ENCODE measurements at places on chromosomes 7 and 10. TPM values are rescaled to one million over a fixed set of nuclear protein-coding genes. Genes with fewer than 3 reads are reported as not detected.

- H3K4me3 ChIP-seq = no peak overlapping the region
- no peak overlapping the region for H3K27ac ChIP-seq
- H3K36me3 ChIP-seq = no peaks in the 10 kb centered on the region
- DNase-seq = no peak
- no peaks in the 10 kb centered on the region for H3K4me1 ChIP-seq
Measured at GRCh38 chr7:158486919-158487318, 100.7 kb downstream of the PTPRN2 start.

GRCh38 chr10:78331391-78331922 lies 297.8 kb downstream of the RPS24 start:
- peaks cover 13% of the 10 kb centered on the region for H3K36me3 ChIP-seq
- no peak for DNase-seq
- peaks cover 14% of the 10 kb centered on the region for H3K27me3 ChIP-seq
- H3K4me3 ChIP-seq = no peak overlapping the region

The PPP1R3C gene
- not detected for total RNA-seq

GRCh38 chr10:17910125-17910789 lies 41.5 kb upstream of the SLC39A12 start:
- no peak for DNase-seq
- no peak overlapping the region for H3K27ac ChIP-seq

GRCh38 chr10:6514180-6514579 lies 65.9 kb downstream of the PRKCQ start:
- no peak for DNase-seq
- H3K27me3 ChIP-seq = no peaks in the 10 kb centered on the region
- peaks cover 18% of the 10 kb centered on the region for H3K36me3 ChIP-seq
- peaks cover 76% of the 10 kb centered on the region for H3K4me1 ChIP-seq
- peak overlapping the region; percentile 89 for H3K27ac ChIP-seq
- peak overlapping the region; percentile 68 for H3K4me3 ChIP-seq

GRCh38 chr7:17056491-17057142 lies 174.8 kb upstream of the AGR3 start:
- no peaks in the 10 kb centered on the region for H3K27me3 ChIP-seq
- H3K4me3 ChIP-seq = no peak overlapping the region
- H3K36me3 ChIP-seq = no peaks in the 10 kb centered on the region
- no peak overlapping the region for H3K27ac ChIP-seq
- peaks cover 15% of the 10 kb centered on the region for H3K4me1 ChIP-seq

The GRM3 gene
- total RNA-seq = not detected

GRCh38 chr7:116591202-116592040 lies 66.6 kb downstream of the CAV1 start:
- H3K36me3 ChIP-seq = no peaks in the 10 kb centered on the region
- H3K27ac ChIP-seq = no peak overlapping the region
- H3K4me3 ChIP-seq = peak overlapping the region; percentile 3
- H3K4me1 ChIP-seq = peaks cover 30% of the 10 kb centered on the region
- no peak for DNase-seq

The SLC26A5 gene
- total RNA-seq = not detected

GRCh38 chr10:47403446-47404318 lies 19.6 kb upstream of the ZNF488 start:
- no peak for DNase-seq
- H3K27ac ChIP-seq = no peak overlapping the region
- peaks cover 11% of the 10 kb centered on the region for H3K27me3 ChIP-seq
- no peaks in the 10 kb centered on the region for H3K4me1 ChIP-seq

The HMX2 gene
- total RNA-seq = not detected

The COL28A1 gene
- total RNA-seq = 0.24 TPM

DNA sequence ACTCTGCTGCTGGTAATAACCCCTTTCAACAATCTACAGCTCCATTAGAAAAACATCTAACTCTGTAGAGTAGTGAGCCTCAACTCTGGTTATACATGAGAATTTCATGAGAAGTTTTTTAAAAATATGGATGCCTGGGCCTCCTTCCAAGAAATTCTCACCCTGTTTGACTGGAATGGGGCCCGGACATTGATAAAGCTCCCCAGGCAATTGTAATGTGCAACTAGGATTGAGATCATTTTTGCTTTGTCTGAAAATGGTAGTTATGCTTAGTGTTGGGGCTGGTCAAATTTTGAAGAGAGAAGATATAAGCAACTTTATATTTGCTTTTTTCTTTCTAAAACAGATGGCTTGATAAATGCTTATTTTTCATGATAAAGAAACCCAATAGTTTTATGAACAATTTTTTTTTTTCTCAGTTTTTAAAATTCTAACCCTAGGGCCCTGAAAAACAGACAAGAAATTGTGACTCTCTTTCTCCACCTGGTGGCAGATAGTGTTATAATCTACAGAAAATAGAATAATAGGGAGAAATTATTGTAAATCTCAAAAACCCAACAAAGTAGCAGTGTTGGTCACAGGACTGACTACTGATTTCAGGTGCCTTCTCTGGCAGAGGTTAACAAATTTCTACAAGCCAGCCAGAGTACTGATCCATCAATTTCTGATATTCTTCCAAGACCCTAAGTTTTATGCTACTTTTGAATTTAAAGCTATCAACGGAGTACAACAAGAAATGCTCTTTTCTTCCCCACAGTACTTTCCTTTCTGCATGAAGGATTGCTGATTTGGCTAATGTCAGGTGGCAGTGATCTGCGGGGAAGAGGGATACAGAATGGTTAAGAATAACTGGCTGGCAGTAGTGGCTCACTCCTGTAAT lies 174.8 kb downstream of the DKK1 start:
- H3K4me1 ChIP-seq = no peaks in the 10 kb centered on the region
- H3K36me3 ChIP-seq = no peaks in the 10 kb centered on the region
- no peaks in the 10 kb centered on the region for H3K27me3 ChIP-seq
- no peak overlapping the region for H3K27ac ChIP-seq
- DNase-seq = no peak
- no peak overlapping the region for H3K4me3 ChIP-seq

- no peak overlapping the region for H3K27ac ChIP-seq
- no peaks in the 10 kb centered on the region for H3K4me1 ChIP-seq
- DNase-seq = no peak
Measured at GRCh38 chr10:96306516-96306915, 2.3 kb downstream of the DNTT start.

The NFKB2 gene
- 370 TPM for total RNA-seq

DNA sequence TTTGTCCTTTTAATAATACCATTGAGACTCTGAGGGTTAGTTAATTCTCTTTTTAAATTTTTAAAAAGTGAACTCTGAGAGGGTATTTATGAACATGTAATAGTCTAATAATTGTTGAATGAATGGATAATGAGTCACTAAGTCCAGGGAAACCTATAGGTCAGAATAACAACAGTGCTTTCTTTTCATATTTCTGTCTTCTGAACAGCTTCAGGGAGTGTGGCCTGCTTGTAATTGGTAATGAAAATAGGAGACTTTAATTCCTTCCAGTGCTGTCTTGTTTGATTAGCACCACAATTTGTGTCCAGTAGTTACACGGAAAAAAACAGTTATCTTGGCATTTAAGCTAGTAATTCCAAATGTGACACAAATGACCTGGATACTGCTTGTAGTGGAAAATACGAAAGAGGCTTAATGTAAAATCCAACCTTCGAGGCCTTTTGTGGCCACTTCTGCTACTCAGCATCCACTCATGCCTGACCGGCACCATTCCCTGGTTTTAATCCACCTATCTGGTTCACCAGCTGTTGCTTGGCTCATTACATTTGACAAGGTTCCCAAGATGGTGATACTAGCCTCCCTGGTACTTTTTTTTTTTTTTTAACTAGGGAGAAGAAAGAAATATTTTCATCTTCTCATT lies 149.3 kb upstream of the IMMP2L start:
- no peak for DNase-seq
- H3K27me3 ChIP-seq = peaks cover 13% of the 10 kb centered on the region

The OR6V1 gene
- total RNA-seq = not detected

DNA sequence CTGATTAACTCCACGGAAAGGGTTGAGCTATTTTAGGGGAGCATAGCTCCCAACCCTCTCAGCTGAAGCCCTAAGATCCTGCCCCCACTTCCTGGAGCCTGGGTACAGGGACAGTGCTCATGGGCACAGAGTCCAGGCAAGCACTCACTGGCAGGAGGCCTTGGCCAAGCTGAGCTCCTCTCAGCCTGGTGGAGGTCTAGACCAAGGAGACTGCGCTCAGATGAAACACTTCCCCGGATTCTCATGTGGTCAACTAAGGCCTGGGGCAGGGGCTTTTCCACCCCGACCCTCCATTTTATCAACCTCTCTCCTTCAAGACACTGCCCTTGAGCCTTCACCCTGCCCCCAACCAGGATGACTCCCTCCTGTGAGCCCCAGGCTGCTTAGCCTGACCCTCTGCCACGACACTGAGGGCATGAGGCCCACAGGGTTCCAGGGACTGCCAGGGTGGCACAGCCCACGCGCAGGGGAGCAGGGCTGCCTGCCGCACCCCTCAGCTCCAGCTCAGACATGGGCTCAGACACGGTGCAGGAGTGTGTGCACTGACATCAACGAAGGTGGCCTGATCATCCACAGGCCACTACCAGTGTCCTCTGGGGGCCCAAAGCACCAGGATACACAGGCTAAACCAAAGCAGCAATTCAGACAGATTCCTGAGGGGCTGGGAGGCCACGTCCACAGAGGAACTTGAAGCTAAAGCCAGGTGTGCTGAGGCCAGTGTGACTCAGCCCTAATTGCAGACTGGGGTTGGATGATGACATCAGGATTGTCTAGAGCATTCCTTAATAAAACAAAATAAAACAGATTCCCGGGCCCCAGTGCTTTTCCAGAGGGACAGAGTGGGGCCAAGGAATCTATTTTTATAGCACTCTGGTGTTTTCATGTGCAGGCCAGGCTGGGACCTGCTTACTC lies 18.8 kb downstream of the CHAT start:
- H3K27me3 ChIP-seq = peaks cover 15% of the 10 kb centered on the region
- no peak overlapping the region for H3K4me3 ChIP-seq
- H3K27ac ChIP-seq = no peak overlapping the region
- peak; percentile 35 for DNase-seq
- no peaks in the 10 kb centered on the region for H3K4me1 ChIP-seq

Measured in natural killer cell treated with Interleukin-12 subunit alpha and Interleukin-12 subunit beta and Interleukin-15 and Interleukin-18, amount 100 ng/mL, for 72 hours (primary cell).